CD4-positive, CD25-positive, alpha-beta regulatory T cell (primary cell): ENCODE measurements at places on chromosomes 13 and 19.

DNA sequence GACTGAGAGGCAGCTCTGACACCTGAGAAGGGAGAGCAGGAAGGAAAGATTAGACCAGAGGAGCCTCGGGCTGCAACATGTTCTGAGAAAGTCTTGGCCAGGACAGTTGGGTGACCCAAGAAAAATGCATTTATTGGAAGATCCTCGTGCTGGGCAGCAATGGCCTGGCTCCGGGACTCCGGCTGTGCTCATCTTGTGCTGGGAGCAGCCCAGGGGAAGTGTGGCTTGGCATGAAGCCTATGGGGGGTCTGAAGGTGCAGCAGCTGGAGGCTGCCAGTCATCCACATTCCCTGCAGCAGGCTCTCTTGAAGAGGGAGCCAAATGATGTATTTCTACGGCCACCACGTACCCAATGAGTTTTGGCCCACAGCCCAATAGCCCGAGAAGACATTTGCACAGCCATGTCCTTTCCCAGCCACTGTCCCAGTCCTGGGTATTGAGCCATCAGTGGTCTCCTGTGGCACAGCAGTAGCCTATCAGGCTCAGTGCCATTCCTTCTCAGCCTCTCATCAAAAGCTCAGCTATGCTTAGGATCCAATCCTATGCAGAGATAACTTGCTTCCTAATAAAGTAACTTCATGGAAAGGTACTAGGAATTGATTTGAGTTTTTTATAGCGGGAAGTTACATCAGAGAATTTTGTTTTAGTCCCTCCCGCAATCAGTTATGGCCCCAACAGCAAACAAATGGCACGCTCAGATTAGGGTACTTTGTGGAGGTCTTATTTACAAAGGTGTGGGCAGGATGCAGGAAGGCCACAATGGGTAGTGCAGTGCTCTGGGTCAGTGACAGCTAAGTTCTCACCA lies 76.0 kb upstream of the MEDAG start:
- DNase-seq, result no peak

- DNase-seq, result peak; percentile 36
These were observed 954 bp upstream of the RASIP1 start for GRCh38 chr19:48741129-48741999.

DNA sequence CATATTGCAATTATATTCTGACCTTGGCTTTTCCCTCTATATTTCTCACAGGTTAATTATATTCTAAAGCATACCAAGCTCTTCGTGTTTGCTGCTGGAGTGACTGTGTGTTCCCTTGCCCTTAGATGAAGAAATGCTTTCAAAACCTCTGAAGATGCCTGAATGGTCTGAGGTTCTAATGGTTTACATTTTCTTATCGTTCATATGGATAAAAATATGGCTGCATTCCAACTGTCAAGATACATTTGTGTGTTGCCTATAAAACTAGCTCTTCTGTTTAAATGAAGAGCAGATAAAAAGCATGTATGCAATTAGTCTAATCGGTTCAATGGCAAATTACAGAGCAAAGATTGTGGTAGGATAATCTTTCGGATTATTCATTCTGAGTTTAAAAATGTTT lies 68.4 kb upstream of the ANKRD10 start:
- DNase-seq, result no peak

- DNase-seq, result no peak
These were observed 115.6 kb downstream of the SLC7A1 start for GRCh38 chr13:29479716-29480492.

GRCh38 chr13:58919551-58919950 lies 1244.2 kb downstream of the DIAPH3 start:
- DNase-seq, result no peak

DNA sequence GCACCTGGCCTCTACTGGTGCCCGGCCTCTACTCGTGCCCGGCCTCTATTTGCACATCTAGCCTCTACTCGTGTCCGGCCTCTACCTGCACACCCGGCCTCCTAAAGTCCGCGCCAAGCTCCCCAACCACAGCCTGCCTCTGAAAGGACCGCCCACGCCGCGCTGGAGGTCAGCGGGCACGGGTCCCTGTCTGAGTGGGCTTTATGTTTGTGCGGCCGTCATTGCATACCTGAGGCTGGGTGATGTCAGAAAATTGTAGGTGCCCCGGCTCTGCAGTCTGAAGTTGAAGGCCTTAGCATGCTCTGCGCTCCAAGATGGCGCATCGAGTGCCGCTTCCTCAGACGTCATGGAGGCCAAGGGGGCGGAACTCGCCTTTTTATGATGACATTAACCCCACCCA lies 1.1 kb downstream of the ZNF135 start:
- no peak for DNase-seq

DNA sequence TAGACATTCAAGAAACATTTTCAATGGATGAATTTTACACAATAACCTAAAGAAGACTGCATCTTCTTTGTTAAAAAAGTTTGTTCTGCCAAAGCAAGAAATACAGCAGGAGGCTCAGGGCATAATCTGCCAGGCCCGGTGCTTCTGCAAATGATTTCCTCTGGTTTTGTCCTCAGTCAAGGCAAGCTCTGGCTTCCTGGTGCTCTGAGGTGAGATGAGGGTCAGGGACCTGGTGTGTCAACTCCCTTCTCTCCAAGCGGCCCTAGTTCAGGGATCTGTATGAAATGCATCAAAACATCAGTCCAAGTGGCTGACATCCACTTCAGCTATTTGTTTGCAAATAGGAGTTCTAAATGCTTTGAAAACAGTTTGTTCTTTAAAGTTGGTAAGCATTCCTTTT lies 31.6 kb downstream of the LACC1 start:
- no peak for DNase-seq

GRCh38 chr19:56110515-56111448 lies 10.3 kb downstream of the ZNF787 start:
- DNase-seq, result no peak
